ENCODE measurements at places on chromosomes 4 and X. TPM values are rescaled to one million over a fixed set of nuclear protein-coding genes. Genes with fewer than 3 reads are reported as not detected.

GRCh38 chr4:139167774-139168444 lies 9.1 kb downstream of the ELF2 start:
- no peak for DNase-seq

DNA sequence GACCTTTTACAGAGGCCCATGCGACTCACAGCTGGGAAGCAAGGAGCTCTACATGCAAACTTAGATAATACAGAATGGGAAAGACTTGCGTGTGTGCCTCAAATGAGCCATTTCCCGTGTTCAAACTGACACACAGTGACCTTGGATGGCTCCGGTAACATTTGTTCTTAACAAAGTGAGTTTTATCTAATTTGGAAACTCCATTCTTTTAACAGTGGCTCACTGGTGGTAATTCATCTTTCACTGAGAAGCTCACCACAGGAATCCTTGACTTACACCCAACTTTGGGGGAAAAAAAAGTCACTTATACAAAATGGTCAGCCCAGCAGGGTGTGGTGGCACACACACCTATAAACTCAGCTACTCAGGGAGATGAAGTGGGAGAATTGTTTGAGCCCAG lies 190.6 kb downstream of the LDB2 start:
- DNase-seq = no peak

DNA sequence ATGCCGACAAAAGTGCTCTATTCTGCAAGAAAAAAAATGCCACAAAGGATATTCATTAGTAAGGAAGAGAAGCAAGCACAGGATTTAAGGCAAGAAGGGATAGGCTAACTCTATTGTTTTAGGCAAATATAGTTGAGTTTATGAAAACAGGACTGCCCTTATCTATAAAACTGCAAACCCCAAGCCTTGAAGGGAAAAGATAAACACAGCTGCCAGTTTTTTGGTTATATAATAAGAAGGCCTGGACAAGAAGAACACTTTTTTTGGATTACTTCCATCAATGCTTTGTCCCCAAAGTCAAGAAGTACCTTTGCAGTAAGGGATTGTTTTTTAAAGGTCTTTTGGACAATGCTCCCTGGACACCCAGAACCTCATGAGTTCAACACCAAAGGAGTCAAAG lies 45.4 kb upstream of the WWC2 start:
- no peak for DNase-seq

DNA sequence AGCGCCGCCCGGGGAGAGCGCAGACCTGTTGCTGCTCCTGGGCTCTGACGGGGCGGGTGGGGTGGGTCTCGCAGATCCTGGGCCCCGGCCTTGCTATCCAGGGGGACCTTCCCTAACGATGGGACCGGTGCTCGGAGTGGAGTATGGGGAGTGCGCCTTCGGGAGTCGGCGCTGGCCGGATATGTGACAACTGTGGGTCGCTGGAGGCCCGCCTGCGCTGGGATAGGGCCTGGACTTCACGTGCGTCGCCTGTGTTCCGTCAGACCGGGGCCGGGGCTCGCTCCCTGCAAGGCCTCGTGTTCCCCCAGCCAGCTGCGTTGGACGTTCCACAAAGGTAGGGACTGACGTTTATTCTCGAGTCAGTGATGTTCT lies 1.3 kb downstream of the TBL1X start:
- peak; percentile 48 for DNase-seq

GRCh38 chrX:134570509-134570846 lies 87.8 kb downstream of the PLAC1 start:
- no peak for DNase-seq

- no peak for DNase-seq
Measured at GRCh38 chr4:67963356-67963755, at the start of gene TMPRSS11A. Gene TMPRSS11A (minus strand): TSS chr4:67963493. CDS start chr4:67963393, 100 bp downstream.

Gene IL13RA1
- total RNA-seq = 48.1 TPM

GRCh38 chr4:138277133-138277532 lies 35.0 kb upstream of the SLC7A11 start:
- DNase-seq = no peak

DNA sequence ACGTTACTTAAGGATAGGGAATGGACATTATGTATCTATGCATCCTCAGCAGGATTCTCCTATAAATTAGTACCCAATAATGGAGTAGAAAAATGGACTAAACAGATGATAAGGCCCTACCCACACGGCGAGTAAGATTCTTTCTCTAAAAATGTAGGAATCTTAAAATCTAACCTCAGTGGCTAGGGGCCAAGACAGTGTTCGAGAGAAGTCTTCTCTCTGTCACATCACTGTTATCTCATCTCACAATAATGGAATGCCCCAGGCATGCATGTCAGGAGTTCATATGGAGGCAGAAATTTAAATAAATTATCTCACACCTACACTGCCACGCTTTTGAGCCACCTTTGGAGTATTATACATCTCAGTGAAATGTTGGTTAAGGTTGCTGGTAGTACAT lies 132.9 kb downstream of the LDB2 start:
- no peak for DNase-seq

Gene TMEM192
- total RNA-seq = 19.6 TPM

DNA sequence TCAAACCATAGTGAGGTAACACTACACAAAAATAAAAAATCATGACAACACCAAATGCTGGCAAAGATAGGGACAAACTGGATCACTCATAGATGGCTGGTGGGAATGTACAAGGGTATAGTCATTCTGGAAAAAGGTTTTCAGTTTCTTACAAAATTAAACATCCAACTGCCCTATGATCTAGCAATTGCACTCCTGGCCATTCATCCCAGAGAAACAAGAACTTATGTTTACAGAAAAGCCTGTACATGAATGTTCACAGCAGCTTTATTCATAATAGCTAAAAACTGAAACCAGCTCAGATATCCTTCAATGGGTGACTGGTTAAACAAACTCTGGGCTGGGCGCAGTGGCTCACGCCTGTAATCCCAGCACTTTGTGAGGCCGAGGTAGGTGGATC lies 43.3 kb downstream of the NYX start:
- no peak for DNase-seq

DNA sequence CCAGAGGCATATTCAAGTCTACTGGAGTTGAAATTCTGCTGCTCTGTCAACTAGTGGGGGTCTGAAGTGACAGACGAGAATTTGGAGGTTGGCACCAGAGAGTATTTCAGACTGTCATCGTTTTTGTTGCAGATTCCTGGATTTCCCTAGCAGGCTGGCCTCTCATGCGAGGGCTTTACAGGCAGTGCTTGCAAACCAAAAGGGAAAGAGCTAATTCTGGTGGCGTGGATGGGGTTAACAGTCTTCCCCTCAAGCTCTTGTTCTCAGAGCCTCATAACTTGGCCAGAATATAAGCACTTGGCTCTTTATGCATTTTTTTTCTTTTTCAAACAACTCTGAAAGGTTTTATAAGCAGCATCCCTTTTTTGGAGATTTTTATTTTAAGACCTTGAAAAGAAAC lies at the start of gene SPARCL1:
SPARCL1 (minus strand) TSS at position 190 of the 400 bp plus-strand sequence. CDS start 29,802 bp downstream, outside the sequence.
- DNase-seq = peak; percentile 46

GRCh38 chrX:49951524-49952193 lies 29.3 kb downstream of the CLCN5 start:
- DNase-seq = no peak

- no peak for DNase-seq
Measured at GRCh38 chrX:63418211-63418610, 67.1 kb upstream of the SPIN4 start.

DNA sequence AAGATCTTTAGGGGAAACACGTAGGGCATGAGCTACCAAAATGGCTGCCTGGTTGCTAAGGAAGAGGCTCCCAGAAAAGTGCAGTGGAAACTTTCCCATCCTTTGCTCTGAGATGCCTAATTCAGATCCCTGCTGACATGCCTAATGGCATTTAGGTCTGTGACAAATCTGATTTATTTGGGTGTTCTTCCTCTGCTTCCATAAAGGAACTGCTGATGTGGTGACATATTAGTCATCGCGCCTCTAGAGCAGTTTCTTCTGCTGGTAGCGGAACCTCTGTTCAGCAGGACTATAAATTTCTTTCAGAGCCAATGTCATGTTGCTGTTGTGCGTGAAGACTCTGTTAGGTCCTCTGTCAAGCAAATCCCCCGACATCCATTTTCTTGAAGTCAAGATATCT lies 310.0 kb downstream of the PDHA2 start:
- DNase-seq = no peak

DNA sequence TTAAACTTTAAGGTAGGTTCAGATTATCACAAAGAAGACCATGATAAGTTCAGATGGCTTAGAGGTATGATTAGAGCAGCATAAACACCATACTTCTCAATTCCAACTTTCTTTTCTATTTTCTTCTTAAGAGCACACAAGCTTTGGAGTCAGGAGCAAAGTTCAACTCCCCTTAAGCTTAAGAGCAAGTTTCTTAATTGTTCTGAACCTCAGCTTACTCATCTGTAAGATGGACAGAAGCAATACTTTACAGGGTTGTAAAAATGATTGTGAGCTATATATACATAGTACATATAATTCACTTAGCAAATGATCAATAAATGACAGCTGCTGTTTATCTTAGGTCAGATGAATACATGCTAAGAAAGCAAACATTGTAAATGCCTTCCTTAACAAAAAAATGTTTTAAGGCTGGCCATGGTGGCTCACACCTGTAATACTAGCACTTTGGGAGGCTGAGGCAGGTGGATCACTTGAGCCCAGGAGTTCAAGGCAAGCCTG lies 25.0 kb upstream of the RPS3A start:
- DNase-seq = no peak

Gene CT45A2
- total RNA-seq = not detected

DNA sequence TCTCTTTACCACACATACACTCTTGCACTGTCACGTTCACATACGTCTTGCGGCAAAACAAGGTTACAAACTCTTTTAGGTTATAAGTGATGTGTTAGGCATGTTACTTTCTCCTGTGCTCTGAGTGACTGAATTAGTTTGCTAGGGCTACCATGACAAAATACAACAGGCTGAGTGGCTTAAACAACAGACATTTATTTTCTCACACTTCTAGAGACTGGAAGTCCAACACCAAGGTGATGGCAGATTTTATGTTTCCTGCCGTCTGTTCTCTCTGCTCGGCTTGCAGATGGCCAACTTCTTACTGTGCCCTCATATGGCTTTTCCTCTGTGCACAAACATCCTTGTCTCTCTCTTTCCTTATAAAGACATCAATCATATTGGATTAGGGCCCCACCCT lies 1224.3 kb upstream of the TENM3 start:
- DNase-seq = no peak

DNA sequence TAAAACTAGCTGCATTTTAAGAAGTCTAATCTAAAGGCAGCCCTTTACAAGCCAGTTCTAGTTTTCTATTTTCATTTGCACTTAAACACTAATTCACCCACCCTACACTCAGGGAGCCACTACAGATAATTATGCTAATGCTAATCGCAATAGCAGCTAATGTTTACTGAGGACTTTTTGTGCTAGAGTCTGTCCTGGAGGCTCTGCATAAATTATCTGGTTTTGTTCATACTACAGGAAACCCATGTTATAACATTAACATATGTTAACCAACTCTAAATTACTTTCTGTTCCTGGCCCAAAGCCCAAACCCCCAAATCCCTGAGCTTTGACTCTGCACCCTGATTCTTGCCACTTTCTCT lies 480 bp upstream of the RADX start:
- DNase-seq = no peak

DNA sequence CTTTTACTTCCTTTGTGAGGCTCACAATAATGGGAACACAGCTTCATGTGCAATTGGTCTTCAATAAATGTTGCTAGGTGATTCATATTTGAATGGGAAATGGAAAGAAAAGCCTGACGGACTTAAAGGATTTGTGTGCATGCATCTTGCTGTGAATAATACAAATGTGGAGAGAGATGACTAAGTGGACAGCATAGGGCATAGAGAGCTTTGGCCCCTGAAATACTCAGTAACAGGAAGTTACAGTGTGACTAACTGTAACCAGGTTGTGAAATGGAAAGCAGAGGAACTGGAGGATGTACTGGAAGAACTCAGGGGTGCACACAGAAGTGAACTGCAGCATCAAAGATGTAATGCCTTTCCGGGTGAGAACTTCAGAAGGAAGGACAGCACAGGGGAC lies 206.7 kb downstream of the MGST2 start:
- DNase-seq = no peak

DNA sequence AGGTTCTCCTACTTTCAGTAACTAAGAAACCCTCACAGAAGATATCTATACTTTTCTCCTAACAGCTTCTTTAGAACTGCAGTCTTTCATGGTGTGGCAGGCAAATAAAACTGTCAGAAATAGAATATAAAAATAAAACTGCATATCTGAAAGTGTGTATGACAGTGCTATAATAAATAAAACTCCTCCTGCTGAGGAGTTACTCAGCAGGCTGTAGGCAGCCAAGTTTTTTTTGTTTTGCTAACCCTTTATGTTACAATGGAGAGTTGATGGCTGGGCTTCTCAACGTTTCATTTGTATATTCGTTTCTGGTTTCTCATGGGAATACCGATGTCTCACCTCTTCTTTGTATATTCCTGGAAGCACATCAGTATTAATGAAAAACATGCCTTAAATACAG lies 18.2 kb upstream of the UGT2B10 start:
- DNase-seq = no peak

GRCh38 chr4:12701384-12701783 lies 782.8 kb downstream of the RAB28 start:
- DNase-seq = no peak

Gene ASB12
- 0.53 TPM for total RNA-seq

GRCh38 chr4:122379239-122379638 lies 428 bp downstream of the ADAD1 start:
- DNase-seq = no peak

GRCh38 chrX:25544641-25545040 lies 528.9 kb upstream of the ARX start:
- DNase-seq = no peak

Gene RTL3
- total RNA-seq = not detected

DNA sequence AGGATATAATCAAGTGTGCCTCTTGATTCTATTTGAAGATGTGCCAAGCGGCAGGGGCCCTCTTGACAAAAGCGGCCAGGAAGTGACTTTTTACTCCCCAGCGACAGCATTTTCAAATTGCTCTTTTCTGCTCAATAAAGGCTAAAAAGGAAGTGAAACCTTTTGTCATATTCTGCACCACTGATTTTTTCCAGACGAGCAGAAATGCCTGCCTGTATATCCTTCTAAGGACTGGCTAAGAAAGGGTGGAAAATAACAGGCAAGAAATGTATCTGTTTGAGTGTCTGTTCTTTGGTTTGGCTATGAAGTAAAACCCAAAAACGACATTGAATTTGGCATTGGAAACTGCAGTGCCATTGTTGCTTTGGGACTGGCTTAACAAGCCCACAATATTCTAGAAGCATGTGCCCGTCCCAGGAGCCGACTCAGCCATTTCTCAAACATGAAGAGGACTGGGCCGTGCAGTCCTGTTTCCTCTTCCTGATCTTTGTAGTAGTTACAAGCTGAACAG lies 25.4 kb downstream of the TMSB4X start:
- DNase-seq = no peak

Gene NXF2
- total RNA-seq = not detected

GRCh38 chr4:74487771-74488170 lies 42.8 kb downstream of the AREG start:
- DNase-seq = no peak

Gene ADAMTS3
- total RNA-seq = 4.6 TPM

Gene ZNF732
- 0.45 TPM for total RNA-seq

Gene SLC26A1
- total RNA-seq = 0.22 TPM

Gene ZXDB
- 9.2 TPM for total RNA-seq

- DNase-seq = no peak
Measured at GRCh38 chr4:162456106-162456505, 292.3 kb upstream of the FSTL5 start.

Gene TCEAL6
- 4.5 TPM for total RNA-seq

Gene PLXNB3
- 5.0 TPM for total RNA-seq

All from ovary (tissue), 10 donors.